ENCODE measurements at places on chromosomes 1 and 21.
A peak's percentile ranks its signal among the peaks of the same experiment; 100 is the strongest.

DNA sequence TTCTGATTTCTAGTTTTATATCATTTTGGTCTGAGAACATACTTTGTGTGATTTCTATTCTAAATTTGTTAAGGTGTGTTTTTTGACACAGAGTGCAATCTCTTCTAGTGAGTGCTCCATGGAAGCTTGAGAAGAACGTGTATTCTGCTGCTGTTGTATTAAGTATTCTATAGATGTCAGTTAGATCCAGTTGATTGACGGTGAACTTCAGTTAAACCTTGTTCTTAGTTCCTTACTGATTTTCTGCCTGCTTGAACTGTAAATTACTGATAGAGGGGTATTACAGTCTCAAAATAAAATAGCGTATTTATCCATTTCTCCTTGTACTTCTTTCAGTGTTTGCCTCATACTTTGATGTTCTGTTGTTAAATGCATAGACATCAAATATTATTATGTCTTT lies 248.1 kb upstream of the GREM2 start:
- DNase-seq = no peak

GRCh38 chr1:48697066-48697707 lies 79.5 kb downstream of the BEND5 start:
- DNase-seq = no peak

GRCh38 chr1:96519851-96520578 lies 201.6 kb upstream of the PTBP2 start:
- no peak for DNase-seq

GRCh38 chr1:203268901-203269653 lies 36.2 kb upstream of the BTG2 start:
- DNase-seq = no peak

GRCh38 chr1:192904438-192904895 lies 95.6 kb downstream of the RGS2 start:
- no peak for DNase-seq

- no peak for DNase-seq
Measured at GRCh38 chr1:216325946-216326345, 97.3 kb downstream of the USH2A start.

- DNase-seq = no peak
Measured at GRCh38 chr1:156594190-156594589, 2.6 kb downstream of the NAXE start.

DNA sequence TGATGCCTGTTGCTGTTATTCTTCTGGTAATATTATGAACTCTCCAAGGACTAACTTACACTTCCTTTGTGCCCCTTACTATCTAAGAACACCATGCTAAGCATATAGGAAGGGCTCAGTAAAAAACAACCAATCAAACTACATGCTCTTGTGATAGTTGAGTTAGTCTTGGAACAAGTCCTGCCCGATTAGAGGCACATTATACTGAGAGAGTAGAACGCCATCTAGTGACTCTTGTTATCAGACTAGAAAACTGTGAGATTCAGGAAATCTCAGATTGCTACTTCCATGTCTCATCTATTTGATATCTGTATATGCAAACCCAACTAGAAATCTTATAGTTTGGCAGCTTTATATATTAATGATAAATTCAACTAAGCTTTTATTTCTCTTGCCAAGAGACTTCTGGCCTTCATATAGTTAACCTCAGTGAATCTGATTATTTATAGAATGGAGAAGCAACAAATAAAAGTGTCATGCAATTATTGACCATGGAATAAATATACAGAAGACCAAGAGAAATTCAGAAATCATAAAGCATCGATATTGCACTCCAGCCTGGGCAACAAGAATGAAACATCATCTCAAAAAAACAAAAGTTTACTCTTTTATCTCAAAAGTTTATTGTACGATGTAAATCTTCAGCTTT lies 7.8 kb upstream of the SRRM1 start:
- no peak for DNase-seq

DNA sequence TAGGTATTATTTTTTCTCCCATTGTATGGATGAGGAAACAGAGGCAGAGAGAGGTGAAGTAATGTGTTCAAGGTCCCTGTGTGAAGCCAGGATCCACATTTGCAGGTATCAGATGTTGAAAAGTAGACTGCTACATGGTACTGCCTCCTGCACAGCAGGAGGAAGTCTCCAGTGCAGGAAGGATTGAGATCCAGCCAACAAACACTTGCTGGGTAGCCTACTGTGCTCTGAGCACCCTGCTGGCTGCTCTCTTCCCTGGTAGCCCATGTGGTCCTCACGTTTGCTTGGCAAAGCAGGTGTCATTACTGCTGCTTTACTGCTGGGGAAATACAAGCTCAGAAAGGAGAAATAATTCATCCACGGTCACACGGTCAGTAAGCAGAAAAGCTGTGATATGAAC lies 21.3 kb upstream of the GRIK3 start:
- no peak for DNase-seq

GRCh38 chr1:102183711-102184110 lies 187.0 kb upstream of the OLFM3 start:
- DNase-seq = no peak

- DNase-seq = no peak
Measured at GRCh38 chr1:159996653-159997052, 35.1 kb downstream of the PIGM start.

DNA sequence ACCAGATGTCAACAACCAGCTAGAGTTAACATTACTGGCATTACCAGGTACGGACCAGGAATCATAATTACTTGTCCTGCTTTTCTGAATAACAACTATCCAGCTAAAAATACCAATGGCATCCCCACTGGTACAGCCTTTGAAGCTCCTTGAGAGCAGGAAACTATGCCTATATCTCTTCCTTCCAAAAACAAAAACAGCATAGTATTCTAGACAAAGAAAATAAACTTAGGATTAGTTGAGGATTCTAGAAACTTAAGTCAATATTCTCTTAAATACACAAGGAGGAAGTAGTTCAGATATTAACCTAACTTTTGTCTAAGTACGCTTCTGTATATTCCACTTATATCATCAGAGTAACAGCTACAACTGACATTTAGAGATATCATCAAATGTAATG lies 3.0 kb downstream of the FUBP1 start:
- no peak for DNase-seq

DNA sequence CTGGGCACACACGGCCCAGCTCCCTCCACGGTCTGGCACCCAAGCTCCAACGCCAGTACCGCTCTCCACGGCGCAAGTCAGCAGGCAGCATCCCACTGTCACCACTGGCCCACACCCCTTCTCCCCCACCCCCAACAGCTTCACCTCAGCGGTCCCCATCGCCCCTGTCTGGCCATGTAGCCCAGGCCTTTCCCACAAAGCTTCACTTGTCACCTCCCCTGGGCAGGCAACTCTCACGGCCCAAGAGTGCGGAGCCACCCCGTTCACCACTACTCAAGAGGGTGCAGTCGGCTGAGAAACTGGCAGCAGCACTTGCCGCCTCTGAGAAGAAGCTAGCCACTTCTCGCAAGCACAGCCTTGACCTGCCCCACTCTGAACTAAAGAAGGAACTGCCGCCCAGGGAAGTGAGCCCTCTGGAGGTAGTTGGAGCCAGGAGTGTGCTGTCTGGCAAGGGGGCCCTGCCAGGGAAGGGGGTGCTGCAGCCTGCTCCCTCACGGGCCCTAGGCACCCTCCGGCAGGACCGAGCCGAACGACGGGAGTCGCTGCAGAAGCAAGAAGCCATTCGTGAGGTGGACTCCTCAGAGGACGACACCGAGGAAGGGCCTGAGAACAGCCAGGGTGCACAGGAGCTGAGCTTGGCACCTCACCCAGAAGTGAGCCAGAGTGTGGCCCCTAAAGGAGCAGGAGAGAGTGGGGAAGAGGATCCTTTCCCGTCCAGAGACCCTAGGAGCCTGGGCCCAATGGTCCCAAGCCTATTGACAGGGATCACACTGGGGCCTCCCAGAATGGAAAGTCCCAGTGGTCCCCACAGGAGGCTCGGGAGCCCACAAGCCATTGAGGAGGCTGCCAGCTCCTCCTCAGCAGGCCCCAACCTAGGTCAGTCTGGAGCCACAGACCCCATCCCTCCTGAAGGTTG lies 97.6 kb downstream of the PIK3R3 start:
- DNase-seq = no peak

DNA sequence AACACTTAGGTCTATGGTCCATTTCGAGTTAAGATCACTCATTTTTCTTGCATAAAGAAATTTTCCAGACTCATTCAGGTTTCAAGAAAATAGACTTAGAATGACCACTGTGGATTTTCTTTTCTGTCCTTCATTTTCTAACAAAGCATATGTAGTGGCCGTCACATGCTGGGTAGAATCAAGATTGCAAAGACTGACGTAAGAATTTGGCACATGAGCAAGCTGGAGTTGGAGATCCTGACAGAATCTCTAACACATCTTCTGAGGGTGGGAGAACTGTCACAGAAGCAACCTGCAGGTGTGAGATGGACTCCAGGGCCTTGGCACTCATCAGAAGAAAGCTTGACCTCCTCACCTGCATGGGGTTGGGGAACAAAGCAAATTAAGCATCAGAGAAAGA lies 28.6 kb downstream of the KIF26B start:
- no peak for DNase-seq

- DNase-seq = peak; percentile 27
Measured at GRCh38 chr1:109802136-109802900, 38.6 kb upstream of the EPS8L3 start.

DNA sequence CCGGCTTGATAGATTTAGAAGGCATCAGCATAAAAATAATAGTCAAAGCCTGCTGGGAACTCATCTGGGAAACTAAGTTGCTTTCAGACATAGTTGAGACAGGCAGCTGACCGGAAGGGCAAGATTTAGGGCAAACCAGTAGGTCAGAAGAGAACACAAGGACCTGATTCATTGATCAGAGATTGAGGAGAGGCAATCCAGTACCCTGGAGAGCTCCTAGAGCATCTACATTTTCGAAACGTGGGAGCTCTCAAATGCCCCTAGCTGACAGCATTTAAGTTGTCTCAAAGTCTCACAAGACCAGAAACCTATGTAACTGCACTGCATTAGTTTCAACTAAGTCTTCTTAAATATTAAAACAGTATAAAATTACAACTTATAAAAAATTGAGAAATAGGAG lies 22.9 kb upstream of the MTF2 start:
- no peak for DNase-seq

DNA sequence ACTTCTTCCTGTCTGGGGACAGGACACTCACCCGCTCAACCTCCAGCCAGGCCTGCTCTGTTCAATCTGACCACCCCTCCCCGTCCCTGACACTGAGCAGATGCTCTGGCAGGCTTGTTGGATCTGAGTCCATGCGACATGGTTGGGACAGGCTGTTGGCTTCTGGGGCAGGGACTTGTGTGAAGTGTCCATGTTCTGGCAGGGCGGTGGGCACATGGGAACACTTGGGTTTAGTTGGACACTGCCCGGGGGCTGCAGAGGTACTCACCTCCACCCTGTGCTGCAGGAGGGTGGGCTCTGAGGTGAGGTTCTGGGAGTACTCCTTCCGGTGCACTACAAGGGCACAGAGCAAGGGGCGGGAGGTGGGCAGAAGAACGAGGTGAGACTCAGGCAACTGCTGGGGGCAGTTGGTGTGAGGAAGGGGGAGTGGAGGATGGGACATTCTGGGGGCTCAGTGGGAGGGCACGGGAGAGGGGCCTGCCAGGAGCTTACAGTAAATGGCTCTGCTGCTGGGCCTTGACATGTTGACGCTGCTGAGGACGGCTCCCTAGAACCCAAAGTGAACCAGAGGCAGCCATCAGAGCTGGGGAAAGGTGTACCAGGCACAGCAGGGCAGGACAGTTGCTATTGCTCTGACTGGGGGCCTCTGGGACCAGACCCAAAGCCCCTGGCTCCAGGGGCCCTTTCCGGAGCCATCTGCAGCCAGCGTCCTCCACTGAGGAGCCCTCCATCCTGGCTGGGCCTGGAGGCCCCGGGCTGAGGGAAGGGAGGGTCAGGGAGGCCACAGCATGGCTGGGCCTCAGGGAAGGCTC lies 2.3 kb downstream of the EPS8L3 start:
- DNase-seq = no peak

DNA sequence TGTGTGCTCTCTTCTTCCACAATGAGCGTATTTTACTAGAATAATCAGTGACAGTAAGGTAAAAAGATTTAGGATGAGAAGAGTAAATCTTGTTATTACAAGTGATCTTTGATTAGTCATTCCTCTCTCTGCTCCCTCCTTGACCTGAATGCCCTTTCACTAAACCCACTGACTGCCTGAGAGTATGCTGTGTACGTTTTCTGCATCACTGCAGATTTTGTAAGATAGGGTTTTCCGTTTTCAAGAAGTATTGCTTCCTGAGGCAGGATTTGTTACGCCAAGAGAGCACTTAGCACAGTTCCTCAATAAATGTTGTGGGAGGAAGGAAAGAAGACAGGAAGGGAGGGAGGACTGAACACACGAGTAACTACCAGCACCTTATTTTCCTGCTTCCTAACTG lies 7.7 kb upstream of the LAMB3 start:
- DNase-seq = no peak

DNA sequence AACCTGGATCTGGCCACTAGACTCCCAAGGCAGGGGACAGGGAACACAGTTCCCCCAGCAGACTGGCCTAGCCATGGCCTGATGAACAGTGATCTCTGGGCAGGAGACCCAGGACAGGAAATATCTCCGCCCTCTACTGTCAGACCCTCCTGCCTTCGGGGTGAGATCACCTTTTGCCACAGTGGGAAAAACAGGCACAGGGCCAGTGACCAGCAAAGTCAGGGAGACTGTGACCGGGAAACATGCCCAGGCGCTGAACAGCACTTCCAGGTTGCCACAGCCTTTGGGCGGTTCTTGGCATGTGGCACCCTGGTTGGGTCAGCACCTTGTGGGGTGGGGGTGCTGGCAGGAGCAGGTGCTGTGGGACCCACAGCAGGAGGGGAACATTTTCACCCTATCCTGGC lies 8.9 kb upstream of the ZNF669 start:
- DNase-seq = no peak

GRCh38 chr1:56541408-56541807 lies 38.0 kb downstream of the PLPP3 start:
- no peak for DNase-seq

DNA sequence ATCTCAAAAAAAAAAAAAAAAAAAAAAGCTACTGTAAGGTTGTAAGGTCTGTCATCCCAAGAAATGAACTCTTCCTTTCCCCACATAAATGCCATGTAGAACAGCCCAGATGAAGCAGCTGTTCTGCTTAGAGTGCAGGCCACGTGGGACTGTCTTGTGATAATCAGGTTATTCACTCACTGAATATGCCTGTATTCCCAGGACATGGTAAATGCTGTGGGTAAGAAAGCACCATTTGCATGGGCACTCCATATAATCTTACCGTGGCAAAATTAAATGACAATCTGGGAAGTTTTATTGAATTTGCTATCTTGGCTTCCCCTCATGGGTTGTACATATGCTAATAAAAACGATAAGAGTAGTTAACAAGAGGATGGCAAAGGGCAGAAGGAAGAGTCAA lies 13.8 kb downstream of the RGS5 start:
- no peak for DNase-seq

DNA sequence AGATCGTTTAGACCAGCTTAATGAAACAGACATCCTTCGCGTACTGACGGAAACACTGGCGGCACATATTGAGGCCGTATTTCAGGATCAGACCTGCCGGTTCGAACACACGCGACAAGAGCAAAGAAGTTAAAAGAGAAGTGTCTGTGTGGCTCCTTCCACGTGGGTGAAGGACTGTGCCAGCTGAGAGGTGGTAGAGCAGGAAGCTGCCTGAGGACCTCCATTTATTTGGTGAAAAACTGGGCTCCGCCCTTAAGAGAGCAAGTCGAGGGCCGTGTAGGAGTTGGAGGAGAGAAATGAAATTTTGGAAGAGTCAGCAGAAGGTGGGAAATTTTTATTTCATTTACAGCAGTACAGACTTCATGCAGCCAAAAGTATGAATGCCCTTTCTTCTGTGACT lies 38.8 kb upstream of the ADORA3 start:
- DNase-seq = no peak
